ENCODE measurements at places on chromosomes 3 and 15.

GRCh38 chr3:124639406-124640237, 90.6 kb upstream of the UMPS start:
- peak; percentile 21 for DNase-seq

DNA sequence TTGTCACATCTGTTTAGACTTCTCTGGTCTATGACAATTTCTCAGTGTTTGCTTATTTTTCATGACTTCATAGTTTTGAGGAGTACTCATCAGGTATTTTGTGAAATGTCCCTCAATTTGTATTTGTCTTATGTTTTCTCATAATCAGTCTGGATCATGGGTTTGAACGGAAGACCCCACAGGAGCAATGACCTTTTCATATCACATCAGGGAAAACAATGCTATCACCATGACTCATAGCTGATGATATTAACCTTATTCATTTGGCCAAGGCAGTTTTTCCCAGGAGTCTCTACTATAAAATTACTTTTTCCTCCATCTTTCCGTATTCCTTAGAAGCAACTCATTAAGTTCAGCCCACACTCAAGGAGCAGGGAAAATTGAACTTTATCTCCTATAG, 32.7 kb downstream of the AADACL2 start:
- no peak for DNase-seq

GRCh38 chr15:28885128-28885629, 595 bp upstream of the APBA2 start:
- DNase-seq, result no peak

- peak; percentile 63 for DNase-seq
Measured at GRCh38 chr3:122533931-122534334, 19.2 kb upstream of the KPNA1 start.

DNA sequence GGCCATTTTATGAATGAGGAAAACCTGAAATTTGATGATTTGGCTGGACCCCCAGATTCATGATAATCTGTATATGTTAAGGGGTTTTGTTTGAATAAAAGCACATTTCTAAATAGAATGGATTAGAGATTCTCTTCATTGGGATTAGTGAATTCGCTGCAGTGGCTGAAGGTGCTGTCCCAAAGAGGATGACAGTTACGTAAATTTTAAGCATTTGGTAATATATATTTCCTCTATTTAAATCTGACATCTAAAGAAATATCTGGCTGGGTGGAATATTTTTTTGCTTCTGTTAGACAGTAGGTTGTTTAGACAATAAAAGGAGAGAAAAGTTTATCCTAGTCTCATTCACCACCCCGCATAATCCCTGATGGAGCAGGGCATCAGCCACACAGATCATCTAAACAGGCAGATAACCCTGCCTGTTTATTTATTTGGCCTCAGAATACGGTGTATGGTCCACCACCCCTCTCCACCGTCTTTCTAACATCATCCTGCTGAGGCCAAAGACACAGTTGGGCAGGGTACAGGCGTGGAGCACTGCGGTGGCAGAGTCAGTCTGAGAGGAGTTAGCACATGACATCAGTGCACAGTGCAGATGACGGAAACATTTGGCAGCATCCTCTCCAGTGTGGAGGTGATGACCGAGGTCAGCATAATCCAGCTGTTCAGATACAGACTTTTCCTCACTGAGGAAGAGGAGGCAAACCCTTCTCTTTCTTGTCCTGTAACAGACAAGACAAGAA, 20.4 kb upstream of the NFKBIZ start:
- peak; percentile 61 for DNase-seq

- DNase-seq, result no peak
Measured at GRCh38 chr3:59482684-59483083, 432.9 kb upstream of the CFAP20DC start.

GRCh38 chr15:79523266-79523665, 91.1 kb downstream of the MINAR1 start:
- DNase-seq, result no peak

GRCh38 chr3:113103588-113103987, 107.8 kb upstream of the BOC start:
- no peak for DNase-seq

DNA sequence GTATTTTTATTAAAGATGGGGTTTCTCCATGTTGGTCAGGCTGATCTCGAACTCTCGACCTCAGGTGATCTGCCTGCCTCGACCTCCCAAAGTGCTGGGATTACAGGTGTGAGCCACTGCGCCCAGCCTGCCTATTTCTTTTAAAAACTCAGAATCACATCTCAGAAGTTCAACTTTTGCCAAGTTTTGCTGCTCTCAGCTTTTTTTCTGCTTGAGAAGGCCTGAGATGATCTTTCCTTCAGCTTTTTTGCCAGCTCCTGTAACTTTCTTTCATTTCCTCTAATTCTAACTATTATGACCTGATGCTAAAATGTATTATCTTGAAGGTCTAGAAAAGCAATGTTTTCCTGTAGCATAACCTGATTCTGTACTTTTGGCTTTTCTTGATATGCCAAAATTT, 9.6 kb upstream of the EHHADH start:
- no peak for DNase-seq

- no peak for DNase-seq
Measured at GRCh38 chr3:191369616-191370010, 39.3 kb upstream of the UTS2B start.

Data from stimulated activated CD4-positive, alpha-beta T cell treated with anti-CD3 and anti-CD28 coated beads, Interleukin-4, amount 100 ng/mL, for 24 hours (primary cell).